Immature natural killer cell (primary cell): ENCODE measurements at places on chromosomes 3 and 15.

DNA sequence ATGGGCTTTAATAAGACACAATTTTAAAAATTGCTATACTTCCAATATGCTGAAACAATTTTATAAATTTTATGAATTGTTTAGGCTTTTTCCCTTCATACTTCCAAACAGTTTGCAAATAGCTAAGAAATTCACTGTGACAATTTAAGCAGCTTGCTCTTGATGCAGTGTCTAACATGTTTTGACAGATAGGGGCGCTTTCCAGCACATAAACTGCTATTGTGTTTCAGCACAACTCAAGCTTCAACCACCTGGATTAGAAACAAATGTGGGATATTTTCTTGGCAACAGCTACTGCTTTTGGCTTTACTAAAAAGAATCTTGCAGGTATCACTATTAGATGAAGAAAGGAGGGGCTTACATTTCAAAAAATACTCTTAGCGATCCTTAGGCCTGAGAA lies 565.8 kb upstream of the DPPA4 start:
- no peak for DNase-seq

DNA sequence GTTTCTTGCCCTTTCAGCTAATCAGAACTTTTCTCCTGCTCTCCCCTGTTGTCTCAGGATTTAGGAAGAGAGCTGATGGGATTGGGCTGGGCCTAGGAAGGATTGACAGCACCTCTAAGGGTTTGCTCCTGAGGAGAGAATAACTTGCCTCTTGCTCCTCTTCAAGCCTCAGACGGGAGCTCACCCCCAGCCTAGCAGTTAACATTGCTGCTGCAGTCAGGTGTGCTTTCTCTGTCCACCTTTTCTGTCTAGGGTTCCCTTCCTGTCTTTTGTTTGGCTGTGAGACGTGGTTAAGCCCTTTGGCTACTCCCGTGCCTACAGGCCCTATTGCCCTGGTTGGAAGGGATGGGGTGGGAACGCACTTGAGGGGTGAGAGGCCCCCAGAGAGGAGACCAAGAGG lies 20.1 kb downstream of the TMEM108 start:
- no peak for DNase-seq

GRCh38 chr3:188283347-188283746 lies 129.4 kb downstream of the LPP start:
- DNase-seq: no peak

GRCh38 chr15:34147371-34148140 lies 45.7 kb downstream of the PGBD4 start:
- no peak for DNase-seq

GRCh38 chr3:16916840-16917239 lies 32.1 kb downstream of the PLCL2 start:
- DNase-seq: no peak

GRCh38 chr3:126456766-126457388 lies 18.8 kb downstream of the ZXDC start:
- DNase-seq: no peak

DNA sequence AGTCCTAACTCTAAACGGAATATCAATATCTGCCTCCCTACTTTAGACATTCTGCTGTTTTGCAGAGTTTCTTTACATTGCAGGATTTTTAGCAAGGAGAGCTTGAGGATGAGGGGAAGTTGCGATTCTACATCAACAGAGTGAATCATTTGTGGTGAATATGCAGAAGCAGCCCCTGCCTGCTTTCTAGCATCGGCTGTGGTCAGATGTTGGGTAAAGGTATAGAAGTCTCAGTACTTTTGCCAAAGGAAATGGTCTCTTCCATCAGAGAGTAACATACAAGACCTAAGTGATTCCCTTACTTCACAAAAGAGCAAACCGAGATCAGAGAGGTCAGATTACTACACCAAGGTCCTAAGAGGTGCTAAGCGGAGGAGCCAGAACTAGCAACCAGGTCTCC lies 15.2 kb downstream of the ST3GAL6 start:
- DNase-seq: no peak

GRCh38 chr3:154144825-154145465 lies 23.8 kb downstream of the ARHGEF26 start:
- DNase-seq: no peak

DNA sequence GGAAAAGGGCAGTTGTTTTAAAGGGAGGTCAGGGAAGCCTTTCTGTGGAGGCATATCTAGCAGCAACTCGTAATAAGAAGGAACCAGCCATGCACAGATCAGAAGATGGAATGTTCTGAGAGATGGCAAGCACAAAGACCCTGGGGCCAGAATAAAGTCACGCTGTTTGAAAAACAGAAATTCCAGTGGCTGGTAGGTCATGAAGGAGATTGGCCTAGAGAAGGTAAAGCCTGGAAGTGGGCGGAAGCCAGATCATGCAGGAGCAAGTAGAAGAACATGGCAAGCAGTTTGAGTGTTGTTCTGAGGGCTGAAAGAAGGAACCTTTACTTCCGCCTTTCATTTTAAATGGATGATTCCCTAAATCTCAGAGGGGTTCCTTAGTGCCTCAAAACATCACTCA lies 208.1 kb upstream of the PPP2R3A start:
- no peak for DNase-seq

DNA sequence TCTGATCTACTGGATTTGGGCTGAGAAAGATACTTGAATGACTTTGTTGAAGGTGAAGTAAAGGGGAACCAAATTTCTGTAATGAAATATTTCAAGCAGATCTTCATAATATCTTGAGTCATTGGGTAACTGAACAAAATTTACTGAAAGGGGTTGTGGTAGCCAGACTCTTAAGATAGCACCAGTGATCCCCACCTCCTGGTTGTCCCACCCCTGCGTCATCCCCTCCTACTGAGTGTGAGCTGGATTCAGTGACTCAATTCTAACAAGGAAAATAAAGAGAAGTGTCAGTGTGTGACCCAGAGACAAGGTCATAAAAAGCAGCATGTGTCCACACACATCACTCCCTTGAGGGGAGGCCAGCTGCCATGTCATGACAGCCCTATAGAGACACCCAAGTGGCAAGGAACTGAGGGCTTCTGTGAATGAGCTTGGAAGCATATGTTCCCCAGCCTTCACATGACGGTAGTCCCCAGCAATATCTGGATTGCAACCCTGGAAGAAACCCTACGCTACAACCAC lies 107.1 kb downstream of the MECOM start:
- DNase-seq: no peak

DNA sequence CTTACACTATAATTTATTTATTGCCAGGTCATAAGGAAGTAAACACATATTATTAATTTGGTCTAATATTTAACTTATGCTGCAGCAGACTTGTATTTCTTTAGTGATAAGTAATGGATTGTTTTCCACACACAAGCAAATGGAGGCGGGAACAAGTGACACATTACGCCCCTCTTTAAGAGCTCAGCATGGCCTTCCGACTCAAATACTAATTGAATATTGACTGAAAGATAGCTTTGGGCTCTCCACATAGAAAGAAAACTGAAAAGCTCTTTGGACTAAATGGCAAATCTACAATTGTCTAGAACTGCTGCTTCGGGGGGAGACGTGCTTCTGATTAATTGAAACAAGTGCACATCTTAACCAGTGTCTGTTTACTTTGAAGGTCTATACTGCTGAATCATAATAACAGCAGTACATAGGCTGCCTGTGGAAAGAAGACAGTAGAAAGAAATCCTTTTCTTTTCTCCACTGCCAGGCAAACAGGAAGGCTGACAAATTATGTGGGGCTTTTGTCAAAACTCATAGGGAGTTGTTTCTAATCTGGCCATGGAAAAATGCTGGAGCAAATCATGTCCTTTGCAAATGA lies 15.9 kb downstream of the CADPS start:
- no peak for DNase-seq

GRCh38 chr15:84811151-84811550 lies 6.0 kb upstream of the ALPK3 start:
- DNase-seq: no peak

DNA sequence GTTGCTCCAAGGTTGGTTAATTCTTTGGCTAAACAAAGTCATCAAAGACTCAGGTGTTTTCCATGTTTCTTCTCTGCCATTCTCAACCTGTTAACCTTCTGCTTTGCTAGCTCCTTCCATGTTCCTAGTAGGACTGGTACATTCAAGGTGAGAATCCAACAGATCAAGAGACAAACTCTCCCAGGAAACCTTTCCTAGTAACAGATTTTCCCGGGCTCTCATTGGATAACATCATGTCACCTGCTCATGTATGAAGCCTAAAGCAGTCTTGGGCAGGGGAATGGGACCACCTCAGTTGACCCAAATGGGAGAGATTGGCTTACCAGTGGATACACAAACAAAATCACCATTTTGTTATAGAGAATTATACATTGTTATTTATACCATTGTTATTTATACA lies 14.9 kb downstream of the SEMA6D start:
- no peak for DNase-seq

GRCh38 chr15:101407439-101407838 lies 82.1 kb downstream of the PCSK6 start:
- no peak for DNase-seq

DNA sequence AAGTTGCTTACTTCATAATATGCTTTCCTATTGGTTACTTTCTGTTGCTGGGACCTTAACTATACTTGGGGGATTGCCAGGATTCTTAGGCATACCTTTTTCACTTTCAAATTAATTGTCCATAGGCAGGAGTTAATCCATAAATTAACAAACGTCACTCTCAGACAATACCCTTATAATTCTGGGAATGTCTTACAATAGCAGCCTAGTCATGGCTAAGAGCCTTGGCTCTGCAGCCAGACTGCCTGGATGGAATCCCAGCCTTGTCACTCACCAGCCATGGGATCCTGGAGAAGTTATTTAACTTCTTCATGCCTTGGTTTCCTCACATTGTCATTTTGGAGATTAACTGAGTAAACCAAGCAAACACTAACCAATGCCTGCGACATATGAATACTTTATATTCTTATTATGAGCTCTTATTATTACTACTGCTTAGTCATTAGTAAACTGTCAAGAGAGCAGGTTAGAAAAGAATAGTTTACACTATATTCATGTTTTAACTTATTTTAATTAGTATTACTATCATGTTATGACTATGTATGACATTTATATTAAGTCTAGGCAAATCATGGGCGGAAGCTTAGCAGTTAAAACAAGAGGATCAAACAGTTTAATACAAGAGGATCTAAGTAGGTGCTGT lies 29.0 kb downstream of the GYG1 start:
- DNase-seq: no peak

- peak; percentile 30 for DNase-seq
These were observed 95.1 kb upstream of the ZBED2 start for GRCh38 chr3:111690242-111690641.

GRCh38 chr3:48437812-48438211 lies 2.1 kb downstream of the CCDC51 start:
- no peak for DNase-seq

GRCh38 chr15:52037889-52038505 lies 19.0 kb downstream of the MAPK6 start:
- no peak for DNase-seq

GRCh38 chr3:56477646-56478045 lies 9.4 kb upstream of the ERC2 start:
- DNase-seq: no peak

DNA sequence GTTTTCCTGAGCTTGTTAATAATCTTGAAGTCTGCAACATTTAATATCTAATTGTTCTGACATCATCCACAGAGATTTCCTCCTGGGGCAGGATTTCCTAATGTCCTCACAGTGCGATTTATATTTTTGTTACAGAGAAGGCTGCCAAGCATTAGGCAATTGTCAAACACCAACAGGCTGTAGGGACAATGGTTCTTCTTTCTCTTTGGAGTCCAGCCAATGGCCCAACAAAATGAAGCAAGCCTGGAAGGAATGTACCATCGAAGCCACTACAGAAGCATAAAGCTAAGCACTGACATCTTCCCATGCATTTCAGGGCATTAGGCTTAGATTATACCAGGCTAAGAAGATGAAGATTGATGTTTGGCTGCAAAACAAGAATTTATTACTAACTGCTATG lies 173.0 kb upstream of the FRMD4B start:
- DNase-seq: no peak

- DNase-seq: no peak
These were observed 1070.4 kb downstream of the ROBO1 start for GRCh38 chr3:78697426-78697825.

GRCh38 chr3:20558161-20558560 lies 372.2 kb upstream of the SGO1 start:
- no peak for DNase-seq

GRCh38 chr3:10380906-10381305 lies 60.0 kb upstream of the SEC13 start:
- DNase-seq: no peak

DNA sequence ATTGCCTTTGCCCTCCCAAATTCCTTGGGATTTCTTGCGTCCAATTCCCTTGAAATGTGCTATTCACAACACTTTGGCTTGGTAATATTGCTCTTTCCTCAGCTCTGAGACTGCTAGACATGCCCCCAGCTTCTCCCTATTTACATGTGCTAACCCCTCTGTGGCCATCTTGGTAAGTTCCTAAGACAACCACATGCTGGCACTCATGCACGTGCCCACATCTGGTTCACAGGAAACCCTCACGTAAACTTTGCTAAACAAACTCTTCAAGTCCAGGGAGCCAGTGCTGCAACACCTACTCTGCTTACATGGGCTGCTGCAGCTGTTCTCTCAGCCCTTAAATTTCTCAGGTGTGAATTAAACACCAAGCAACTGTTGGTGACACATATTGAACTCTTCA lies 121.8 kb downstream of the ADAMTSL3 start:
- no peak for DNase-seq
